Psoas muscle (tissue), 8 donors: ENCODE measurements at places on chromosomes 13 and 19.

DNA sequence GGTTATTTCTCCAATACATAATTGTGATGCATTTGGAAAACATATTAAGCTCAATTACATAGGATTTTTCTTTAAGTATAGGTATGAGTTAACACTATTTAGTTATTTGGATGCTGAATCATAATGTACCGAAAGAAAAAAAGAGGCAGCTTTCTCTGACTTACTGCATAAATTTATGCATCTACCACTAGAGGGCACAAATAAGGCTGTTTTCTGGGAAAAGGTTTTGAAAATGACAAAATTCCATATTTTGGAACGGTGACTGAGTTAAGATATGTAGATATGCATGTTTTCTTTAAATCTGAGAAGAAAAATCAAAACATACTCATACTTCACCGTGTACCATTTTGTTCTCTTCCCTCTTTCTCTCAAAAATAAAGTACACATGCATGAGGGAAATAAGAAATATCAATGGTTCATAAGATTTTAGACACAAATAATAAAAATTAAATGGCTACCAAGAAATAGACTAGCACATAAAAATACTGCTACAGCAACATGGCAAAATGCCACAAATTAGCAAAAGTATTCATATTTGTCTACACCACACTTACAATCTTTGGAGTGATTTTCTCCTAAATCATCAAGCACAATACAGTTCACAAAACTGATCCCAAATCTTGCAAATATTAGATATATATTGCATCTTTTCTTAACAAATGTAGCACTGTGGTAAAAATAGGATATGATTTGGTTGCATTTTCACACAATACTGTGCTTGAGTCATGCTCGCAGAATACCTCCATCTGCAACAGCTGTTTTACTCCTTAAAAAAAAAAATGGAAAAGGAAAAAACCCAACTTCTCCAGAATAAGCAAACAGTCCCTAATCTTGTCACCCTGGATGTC lies 260.0 kb downstream of the FGF14 start:
- H3K36me3 ChIP-seq: no peaks in the 10 kb centered on the region
- H3K4me3 ChIP-seq: no peak overlapping the region
- no peaks in the 10 kb centered on the region for H3K4me1 ChIP-seq

GRCh38 chr19:57512845-57513244 lies 13.1 kb downstream of the ZNF773 start:
- peaks cover 44% of the 10 kb centered on the region for H3K36me3 ChIP-seq
- DNase-seq: no peak
- H3K27ac ChIP-seq: no peak overlapping the region
- no peaks in the 10 kb centered on the region for H3K27me3 ChIP-seq

GRCh38 chr19:2266183-2266993 lies 10.2 kb upstream of the JSRP1 start:
- H3K27me3 ChIP-seq: no peaks in the 10 kb centered on the region
- peak; percentile 89 for DNase-seq
- no peak overlapping the region for H3K27ac ChIP-seq
- H3K4me3 ChIP-seq: no peak overlapping the region
- H3K36me3 ChIP-seq: peaks cover 3% of the 10 kb centered on the region

DNA sequence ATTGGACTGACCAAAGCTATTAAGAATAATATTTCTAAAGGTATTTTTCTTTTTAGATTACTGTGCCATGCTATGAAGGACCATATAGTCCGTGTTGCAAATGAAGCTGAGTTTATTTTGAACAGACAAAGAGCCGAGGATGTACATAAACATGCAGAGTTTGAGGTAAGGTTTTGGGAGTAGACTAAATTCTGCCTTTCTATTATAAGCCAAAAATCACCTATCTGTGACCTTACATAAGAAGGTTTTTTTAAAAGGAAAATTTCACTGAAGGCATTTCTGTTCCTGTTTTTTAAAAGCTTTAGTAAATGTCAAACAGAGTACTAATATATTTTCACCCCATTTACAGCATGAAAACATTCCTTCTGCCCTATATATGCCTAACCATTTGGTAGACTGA lies 127.4 kb downstream of the MAB21L1 start:
- peak overlapping the region; percentile 70 for H3K27ac ChIP-seq
- no peaks in the 10 kb centered on the region for H3K36me3 ChIP-seq
- H3K4me3 ChIP-seq: peak overlapping the region; percentile 43
- H3K27me3 ChIP-seq: no peaks in the 10 kb centered on the region
- no peaks in the 10 kb centered on the region for H3K4me1 ChIP-seq

- H3K36me3 ChIP-seq: no peaks in the 10 kb centered on the region
- DNase-seq: peak; percentile 77
- H3K4me3 ChIP-seq: peak overlapping the region; percentile 81
- H3K27ac ChIP-seq: peak overlapping the region; percentile 84
- H3K27me3 ChIP-seq: no peaks in the 10 kb centered on the region
Measured at GRCh38 chr19:2478278-2478755, 2.4 kb downstream of the GADD45B start.

DNA sequence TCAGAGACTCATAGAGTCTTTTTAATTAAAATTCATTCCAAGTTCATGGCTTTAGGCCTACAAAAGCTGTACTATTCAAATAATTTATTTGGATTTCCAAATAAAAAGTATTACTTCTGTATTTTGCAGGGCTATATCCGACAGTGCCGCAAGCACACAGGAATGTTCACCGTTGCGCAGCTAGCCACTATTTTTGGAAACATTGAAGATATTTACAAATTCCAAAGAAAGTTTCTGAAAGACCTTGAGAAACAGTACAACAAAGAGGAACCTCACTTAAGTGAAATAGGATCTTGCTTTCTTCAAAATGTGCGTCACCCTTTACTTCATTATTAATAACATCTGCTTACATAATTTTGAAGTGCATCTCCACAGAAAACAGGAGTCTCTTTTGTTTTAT lies 20.5 kb upstream of the C1QTNF9 start:
- no peak overlapping the region for H3K4me3 ChIP-seq
- H3K36me3 ChIP-seq: no peaks in the 10 kb centered on the region
- no peak for DNase-seq
- no peak overlapping the region for H3K27ac ChIP-seq
- no peaks in the 10 kb centered on the region for H3K27me3 ChIP-seq
- H3K4me1 ChIP-seq: no peaks in the 10 kb centered on the region

DNA sequence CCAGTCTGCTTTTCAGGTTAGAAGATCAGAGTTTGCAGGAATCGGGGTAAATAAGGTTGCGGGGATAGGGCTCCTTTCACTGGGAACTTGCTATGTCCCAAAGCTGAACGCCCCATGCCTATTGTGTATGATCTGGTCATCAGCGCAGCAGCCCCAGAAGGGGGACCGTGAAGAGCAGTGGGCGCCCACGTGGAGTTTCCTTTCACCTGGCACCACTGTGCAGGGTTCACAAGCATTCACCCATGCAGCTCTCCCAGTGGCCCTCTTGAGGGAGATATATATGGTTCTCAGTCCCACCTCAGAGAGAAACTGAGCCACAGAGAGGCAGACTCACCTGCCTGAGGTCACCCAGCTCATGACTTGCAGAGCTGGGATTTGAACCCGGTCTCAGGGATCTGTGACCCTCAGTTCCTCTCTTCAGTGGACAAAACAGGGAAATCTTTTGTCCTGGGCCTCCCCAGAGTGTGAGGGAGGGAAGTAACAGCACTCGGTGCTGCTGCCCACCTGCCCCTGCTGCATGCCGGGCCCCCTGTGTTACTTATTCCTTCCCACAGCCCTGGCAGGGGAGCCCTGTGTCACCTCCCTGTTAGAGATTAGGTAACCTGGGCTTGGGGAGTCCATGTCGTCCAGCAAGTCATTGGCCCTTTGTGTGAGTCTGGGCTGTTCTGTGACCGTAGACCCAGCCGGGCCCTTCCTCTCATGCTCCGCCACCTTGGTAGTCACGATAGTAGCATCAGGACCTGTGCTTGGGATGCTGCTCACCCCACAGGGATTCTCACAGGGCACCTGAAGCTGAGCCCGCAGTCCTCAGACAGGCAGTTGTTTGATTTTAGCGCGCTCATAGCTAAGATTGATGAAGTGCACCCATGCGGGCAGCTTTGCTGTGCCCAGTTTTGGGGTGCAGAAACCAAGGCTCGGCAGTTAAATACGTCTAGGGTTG lies 27.9 kb downstream of the PPP5C start:
- no peaks in the 10 kb centered on the region for H3K27me3 ChIP-seq
- DNase-seq: no peak
- H3K27ac ChIP-seq: peak overlapping the region; percentile 75

GRCh38 chr13:102510072-102510471 lies 86.7 kb upstream of the TPP2 start:
- H3K4me3 ChIP-seq: no peak overlapping the region
- no peaks in the 10 kb centered on the region for H3K36me3 ChIP-seq
- no peak overlapping the region for H3K27ac ChIP-seq
- DNase-seq: no peak

- no peaks in the 10 kb centered on the region for H3K36me3 ChIP-seq
- H3K27me3 ChIP-seq: no peaks in the 10 kb centered on the region
- DNase-seq: peak; percentile 84
Measured at GRCh38 chr19:16283210-16284061, 41.2 kb upstream of the KLF2 start.

GRCh38 chr19:15810335-15810734 lies 5.1 kb downstream of the OR10H1 start:
- H3K4me3 ChIP-seq: no peak overlapping the region
- H3K36me3 ChIP-seq: no peaks in the 10 kb centered on the region
- no peak overlapping the region for H3K27ac ChIP-seq
- DNase-seq: no peak
- no peaks in the 10 kb centered on the region for H3K4me1 ChIP-seq

DNA sequence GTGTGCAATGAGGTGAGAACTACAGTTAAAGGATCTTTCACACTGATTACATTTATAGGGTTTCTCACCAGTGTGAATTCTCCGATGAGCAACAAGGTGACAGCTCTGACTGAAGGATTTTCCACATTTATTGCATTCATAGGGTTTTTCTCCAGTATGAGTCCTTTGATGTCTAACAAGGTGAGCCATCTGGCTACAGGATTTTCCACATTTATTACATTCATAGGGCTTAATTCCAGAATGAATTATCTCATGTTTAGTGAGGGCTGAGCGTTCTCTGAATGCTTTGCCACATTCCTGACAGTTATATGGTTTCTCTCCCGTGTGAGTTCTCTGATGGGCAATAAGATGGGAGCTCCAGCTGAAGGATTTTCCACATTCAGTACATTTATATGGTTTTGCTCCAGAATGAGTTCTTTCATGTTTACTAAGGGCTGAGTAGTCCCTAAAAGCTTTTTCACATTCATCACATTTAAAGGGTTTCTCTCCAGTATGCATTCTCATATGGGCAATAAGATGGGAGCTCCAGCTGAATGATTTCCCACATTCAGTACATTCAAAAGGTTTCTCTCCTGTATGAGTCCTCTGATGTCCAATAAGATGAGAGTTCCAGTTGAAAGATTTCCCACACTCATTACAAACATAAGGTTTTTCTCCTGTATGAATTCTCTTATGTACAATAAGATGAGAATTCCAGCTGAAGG lies 4.4 kb upstream of the C19orf18 start:
- DNase-seq: no peak
- H3K27me3 ChIP-seq: no peaks in the 10 kb centered on the region
- H3K36me3 ChIP-seq: peaks cover 66% of the 10 kb centered on the region
- H3K27ac ChIP-seq: no peak overlapping the region

DNA sequence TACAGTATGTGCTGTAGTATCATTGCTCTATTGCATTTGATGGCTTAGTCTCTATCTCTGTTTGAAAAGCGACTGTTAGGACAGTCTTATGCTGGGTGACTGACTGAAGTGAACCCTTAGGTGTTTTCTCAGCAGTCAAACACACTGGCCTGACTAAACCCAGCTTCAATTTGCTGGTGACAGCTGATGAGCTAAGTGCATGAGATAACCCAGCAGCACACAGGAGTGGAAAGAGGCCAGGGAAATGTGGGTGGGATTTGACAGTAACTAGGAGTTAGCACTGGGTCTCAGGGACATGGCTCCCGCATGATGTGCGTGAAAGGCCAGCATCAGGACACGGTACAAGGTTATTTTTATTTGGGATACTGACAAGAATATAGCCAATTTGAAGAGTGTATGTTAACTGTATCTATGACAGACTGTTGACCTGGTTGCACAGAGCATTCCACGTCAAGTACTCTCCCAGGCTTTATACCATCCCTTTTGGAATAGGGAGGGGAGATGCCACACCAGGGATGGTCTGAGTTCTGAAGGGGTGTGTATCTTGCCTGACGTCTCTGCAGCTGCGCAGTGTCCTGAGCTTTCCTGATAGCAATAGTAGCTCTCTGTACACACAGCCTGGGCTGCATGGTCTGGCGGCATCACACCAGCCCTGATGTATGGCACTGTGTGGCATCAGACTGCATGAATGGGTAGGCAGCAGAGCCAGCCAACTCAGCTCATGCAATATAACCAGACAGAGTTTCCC lies 144.8 kb downstream of the FLT1 start:
- H3K36me3 ChIP-seq: no peaks in the 10 kb centered on the region
- H3K27ac ChIP-seq: no peak overlapping the region
- H3K4me1 ChIP-seq: no peaks in the 10 kb centered on the region
- H3K4me3 ChIP-seq: no peak overlapping the region
- H3K27me3 ChIP-seq: peaks cover 2% of the 10 kb centered on the region

DNA sequence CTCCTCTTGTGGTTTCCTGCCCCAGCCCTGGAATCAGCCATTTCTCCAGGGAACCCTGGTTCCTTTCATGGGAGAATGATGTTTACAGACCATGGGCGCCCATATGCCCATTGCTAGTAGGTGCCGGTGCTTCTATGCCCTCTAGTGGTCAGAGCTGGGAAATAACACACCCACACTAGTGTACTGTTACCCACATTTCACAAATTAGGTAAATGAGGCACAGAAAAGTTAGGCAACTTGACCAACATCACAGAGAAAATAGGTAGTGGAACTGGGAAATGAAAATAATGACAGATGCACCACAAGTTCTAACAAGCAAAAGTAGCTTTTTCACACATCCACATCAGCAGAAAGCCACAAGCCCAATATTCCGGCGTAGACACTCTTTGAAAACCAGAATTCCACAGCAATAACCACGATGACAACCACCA lies 1.3 kb upstream of the CEACAM3 start:
- no peak for DNase-seq
- no peaks in the 10 kb centered on the region for H3K36me3 ChIP-seq
- H3K4me3 ChIP-seq: no peak overlapping the region
- no peaks in the 10 kb centered on the region for H3K27me3 ChIP-seq
- H3K4me1 ChIP-seq: no peaks in the 10 kb centered on the region

DNA sequence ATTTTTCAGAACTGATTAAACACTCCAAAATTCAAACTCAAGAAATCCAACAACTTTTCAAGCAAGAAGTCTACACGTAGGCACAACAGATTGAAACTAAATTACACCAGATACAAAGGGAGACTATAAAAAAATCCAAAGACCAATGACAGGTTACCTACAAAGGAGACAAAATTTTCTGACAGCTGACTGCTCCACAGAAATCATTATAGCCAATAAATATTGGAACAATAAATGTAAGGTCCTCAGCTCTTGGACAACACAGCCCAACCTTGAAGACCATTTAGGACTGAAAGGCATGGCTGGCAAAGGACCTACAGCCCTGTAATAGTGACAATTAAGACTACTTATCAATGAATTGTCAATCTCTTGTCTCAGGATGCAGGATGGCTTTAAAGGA lies 15.9 kb downstream of the ZNF350 start:
- H3K4me3 ChIP-seq: no peak overlapping the region
- no peak overlapping the region for H3K27ac ChIP-seq
- peaks cover 56% of the 10 kb centered on the region for H3K36me3 ChIP-seq

- peak overlapping the region; percentile 97 for H3K27ac ChIP-seq
- H3K27me3 ChIP-seq: no peaks in the 10 kb centered on the region
- peaks cover 49% of the 10 kb centered on the region for H3K4me1 ChIP-seq
- no peaks in the 10 kb centered on the region for H3K36me3 ChIP-seq
- no peak for DNase-seq
Measured at GRCh38 chr19:2057484-2058469, 6.7 kb upstream of the MKNK2 start.
